ENCODE measurements at places on chromosomes 7 and 10.

- DNase-seq: no peak
Measured at GRCh38 chr10:77029777-77030717, 607.6 kb downstream of the KCNMA1 start.

- no peak for DNase-seq
Measured at GRCh38 chr7:99380032-99380822, 5.7 kb downstream of the ARPC1B start.

GRCh38 chr10:22461891-22462290, 116.6 kb downstream of the SPAG6 start:
- no peak for DNase-seq

GRCh38 chr7:109879287-109879828, 1211.6 kb upstream of the LRRN3 start:
- DNase-seq: no peak

GRCh38 chr10:58264780-58265179, 2.9 kb downstream of the IPMK start:
- DNase-seq: no peak

- no peak for DNase-seq
Measured at GRCh38 chr10:6399231-6399741, 180.8 kb downstream of the PRKCQ start.

DNA sequence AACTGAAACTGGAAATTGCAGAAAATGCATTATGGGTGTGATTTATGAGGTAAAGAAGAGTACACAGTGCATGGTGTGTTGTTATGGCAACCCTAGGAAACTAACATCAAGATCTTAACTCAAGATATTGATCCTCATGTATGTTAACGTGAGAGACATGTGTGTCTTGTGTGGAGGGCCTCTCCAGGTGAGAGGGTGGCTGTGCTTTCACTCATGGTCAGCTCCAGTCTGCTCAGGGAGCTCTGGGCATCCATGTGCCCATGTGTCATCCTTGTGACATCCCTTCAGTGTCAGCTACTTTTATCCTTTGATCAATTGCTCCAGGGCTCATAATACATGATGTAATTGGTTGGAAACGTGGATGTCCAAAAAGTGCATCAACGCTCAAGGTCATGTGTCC, 24.9 kb upstream of the INSYN2A start:
- DNase-seq: no peak

GRCh38 chr7:101258243-101258731, 13.4 kb upstream of the FIS1 start:
- no peak for DNase-seq

DNA sequence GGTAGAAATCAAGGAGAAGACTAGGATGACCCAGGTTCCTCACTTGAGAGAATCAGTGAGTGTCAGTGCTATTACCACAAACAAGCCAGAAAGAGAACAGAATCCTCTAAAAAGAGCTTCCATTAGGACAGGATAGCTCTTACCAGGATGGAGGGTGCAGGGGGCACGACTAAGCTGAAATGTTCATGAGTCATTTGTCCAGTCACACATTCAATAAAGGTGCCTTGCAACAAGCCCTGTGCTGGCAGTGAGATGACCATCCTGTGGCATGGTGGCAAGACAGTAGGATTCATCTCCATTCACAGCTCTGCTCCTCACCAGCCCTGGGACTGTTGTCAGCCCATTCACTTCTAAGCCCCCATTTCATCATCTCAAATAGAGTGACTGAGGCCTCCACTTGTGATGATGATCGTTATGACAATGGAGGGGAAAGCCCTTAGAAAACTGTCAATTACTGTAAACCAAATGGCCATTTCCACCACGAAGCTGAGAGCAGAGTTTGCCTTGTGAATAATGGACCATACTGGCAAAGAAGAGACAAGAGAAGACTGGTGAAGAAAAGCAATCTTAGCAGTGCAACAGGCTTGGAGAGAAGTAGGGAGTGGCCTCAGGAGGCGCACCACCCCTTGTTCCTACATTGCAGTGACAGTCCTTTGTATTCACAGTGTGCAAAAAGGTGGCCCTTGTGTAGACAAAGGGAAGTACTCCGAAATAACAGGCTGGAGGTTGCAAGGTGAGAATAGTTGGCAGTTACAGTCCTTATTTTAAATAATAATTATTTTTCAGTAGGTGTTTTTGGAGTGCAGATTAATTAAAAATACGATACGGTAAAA, 9.0 kb upstream of the WIPF3 start:
- no peak for DNase-seq

- peak; percentile 9 for DNase-seq
Measured at GRCh38 chr10:36534471-36535002, 590.9 kb upstream of the ANKRD30A start.

DNA sequence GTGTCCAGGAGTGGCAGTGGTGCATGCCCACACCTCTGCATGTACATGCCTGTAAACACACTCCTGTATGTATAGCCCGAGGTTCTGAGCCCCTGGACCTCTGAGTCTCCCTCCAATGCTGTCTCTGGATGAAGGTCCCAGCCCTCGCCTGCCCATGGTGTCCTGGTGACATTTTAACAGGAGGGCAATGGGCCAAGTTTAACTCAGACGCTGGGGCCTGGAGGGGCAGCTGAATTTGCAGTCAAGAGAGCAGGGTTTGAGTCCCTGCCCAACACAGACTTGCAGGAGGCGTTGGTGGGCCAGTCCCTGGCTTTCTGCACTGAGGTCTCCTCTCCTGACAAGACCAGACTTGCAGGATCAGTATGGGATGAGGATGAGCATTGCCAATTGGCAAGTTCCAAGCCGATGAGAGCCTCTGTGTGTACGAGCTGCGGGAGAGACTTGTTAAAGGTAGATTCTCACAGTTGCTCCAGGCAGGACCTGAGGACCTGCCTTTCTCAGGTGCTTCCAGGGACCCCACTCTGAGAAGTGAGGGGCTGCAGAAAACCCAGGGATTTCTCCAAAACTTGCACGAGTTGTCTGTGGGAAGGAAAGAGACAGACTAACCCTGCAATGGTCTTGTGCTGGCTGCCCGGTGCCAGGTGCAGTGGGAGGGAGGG, 141.9 kb downstream of the ELFN1 start:
- peak; percentile 18 for DNase-seq

- DNase-seq: no peak
Measured at GRCh38 chr10:49089557-49090188, 25.6 kb downstream of the VSTM4 start.

GRCh38 chr10:122576291-122576690, 15.7 kb downstream of the DMBT1 start:
- no peak for DNase-seq

DNA sequence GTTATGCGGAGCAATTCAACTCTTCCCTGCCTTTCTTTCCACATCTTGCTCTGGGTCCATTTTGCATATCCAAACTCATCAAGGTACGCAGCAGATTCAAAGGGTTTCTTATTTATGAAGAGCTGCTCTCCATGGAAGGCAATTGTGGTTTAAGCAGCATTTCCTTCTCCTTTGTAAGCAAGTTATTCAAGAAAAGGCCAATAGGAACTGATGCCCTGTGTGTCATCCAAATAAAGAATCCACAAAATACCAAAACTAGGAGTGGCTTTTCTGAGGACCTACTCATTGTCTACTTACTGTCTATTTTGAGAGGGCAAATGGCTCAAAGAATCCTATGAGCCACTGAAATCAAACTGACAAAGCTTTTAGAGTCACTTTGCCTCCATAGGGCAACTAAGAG, 253.1 kb downstream of the PTEN start:
- DNase-seq: no peak

DNA sequence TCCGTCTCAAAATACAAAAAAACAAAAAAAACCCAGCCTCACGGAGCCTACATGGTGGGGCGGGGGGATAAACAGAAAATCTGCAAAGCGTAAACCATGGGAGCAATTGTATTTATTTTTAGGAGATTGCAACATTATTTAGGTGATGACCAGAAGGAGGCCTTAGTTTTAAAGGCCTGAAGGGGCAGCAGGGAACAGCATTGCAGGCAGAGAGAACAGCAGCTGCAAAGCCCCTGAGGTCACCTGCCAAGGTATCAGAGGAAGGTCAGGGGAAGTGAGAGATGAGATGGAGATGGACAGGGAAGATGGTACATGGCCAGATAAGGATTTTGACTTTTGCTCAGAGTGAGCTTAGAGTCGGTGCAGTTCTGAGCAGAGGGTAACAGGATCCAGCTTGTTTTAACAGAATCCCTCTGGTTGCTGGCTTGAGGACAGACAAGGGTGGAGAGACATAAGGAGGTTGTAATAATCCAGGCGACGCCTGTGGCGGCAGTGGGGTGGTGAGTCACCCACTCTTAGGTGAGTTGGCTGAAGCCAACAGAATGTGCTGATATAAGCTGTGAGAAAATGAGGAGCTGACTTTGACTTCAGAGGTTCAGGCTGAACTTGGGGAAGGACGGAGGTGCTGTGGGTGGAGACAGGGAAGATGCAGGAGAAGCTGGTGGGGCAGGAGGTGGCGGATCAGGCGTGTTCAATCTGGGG, 82.3 kb upstream of the GTF2I start:
- no peak for DNase-seq

DNA sequence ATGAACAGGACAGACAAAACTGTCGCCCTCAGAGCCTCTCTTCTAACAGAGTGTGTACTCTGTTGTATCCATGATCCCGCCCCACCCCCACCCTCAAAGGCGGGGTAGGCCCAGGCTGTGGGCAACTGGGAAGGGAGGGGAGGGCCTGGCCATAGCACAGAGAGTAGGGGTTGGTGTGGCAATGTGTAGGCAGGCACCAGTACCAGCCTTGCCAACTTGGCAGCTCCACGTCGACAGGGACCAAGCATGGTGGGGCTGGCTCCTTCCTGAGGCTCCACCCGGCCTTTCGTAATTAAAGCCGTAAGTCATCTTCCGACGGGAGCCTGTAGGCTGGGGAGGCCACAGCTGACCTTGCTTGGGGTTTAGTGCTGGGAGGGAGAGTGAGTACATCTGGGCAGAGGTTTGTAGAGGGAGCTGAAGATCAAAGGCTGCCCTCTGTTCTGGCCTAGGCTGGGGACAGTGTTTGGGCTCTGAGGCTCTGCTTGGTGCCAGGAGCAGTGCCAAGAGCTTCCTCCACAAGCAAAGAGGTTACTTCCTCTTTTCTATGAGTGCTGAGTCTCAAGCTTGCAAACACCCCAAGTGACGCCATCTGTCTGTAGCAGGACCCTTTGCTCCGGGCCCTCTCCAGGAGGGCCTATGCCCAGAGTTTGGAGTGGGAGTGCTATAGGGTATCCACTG, 121.6 kb downstream of the C10orf105 start:
- DNase-seq: no peak

- DNase-seq: no peak
Measured at GRCh38 chr10:124600051-124600880, 138.6 kb downstream of the LHPP start.

GRCh38 chr10:44955413-44956070, 4.1 kb upstream of the RASSF4 start:
- no peak for DNase-seq
